ENCODE measurements at places on chromosomes 3 and 15.
A peak's percentile ranks its signal among the peaks of the same experiment; 100 is the strongest.

GRCh38 chr15:74193299-74193718 is 9.3 kb downstream of the STRA6 start:
- peak; percentile 38 for DNase-seq

DNA sequence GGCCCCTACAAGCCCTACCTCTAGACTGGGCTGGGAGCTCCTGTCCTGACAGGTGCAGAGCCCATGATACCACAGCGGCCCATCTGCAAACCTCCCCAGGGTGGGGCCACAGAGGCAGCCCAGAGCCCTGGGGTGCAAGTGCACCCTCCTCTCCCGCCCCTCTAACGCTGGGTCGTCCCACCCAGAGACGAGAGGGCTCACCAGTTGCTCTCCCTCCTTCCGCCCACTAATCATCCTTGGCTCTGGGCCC is 742 bp downstream of the TNK2 start:
- no peak for DNase-seq

- peak; percentile 63 for DNase-seq
These were observed 30.0 kb downstream of the CCNL1 start for GRCh38 chr3:157129803-157130466.

DNA sequence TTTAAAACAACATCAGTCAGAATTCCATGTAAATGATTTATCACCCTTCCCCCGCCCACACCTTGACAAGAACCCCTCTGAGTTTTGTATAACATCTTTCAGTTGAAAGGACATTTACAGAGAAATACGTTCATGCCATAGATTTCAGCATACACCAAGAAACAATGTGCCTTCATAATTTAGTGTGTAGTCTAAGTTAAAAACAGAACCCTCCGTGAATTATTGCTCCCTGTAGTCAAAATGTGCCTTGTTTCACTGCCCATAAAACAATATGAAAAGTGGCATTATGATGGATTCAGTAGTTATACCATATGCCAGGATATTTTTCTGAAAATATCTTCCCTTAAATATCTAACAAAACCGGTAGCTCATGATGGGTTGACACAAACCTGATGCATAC is 953.9 kb downstream of the GBE1 start:
- no peak for DNase-seq

GRCh38 chr3:159265705-159266104 is 463.9 kb downstream of the MFSD1 start:
- no peak for DNase-seq

GRCh38 chr15:79475306-79475705 is 43.2 kb downstream of the MINAR1 start:
- DNase-seq: no peak

- no peak for DNase-seq
These were observed 82.4 kb downstream of the CCNL1 start for GRCh38 chr3:157077565-157077991.

DNA sequence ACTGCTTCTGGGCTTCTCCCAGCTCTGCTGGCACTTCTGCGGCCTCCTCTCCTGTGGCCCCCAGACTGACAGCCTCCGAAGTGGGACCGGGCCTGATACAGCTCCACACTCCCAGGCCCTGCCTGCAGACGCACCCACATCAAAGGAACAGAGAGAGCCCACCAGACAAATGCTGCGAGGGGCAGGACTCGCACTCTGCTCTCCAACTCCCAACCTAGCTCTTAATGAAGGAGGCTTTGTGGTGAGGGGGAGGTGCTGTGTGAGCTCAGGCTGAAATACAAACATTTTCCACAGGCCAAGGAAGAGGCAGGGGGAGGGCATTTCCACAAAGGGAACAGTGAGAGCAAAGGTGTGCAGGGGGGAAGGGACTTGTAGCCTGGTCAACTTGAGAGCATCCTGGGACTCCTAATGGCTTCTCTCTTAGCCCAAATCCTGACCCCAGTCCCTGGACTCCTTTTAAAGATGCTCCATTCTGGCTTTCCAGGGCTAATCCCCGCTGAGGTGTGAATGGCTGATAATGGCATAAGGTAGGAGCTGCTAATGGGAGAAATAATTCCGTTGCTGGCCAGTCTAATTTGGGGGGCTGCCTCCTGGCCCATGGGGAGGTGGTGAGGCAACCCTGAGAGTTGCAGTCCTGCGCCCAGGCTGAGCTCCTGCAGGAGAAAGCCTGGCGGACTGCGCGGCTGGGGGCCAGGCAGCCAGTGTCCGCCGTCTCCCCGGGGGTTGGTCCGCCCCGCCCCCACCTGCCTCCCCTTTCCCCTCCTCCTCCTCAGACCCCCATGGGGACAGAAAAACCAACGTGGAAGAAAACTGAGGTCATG is 9.6 kb downstream of the LINGO1 start:
- no peak for DNase-seq

GRCh38 chr3:128497305-128498126 is 4.5 kb upstream of the GATA2 start:
- DNase-seq: peak; percentile 65

- no peak for DNase-seq
These were observed 10.6 kb upstream of the SLC9C1 start for GRCh38 chr3:112304611-112305010.

DNA sequence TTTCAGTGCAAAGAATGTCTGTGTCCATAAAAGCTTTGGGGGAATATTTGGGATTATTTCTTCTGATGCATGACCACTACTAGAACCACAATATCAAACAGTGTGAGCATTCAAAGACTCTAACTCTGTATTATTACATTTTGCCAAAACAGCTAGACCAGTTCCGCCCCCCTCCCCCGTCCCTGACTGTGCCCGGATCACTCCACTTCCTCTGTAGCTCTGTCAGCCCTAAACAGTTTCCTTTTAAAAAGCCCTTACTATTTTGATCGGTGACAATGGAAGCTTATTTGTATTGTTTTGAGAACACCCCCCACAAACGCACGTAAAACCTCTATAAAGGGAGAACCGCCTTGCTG is 36.6 kb upstream of the EPHB3 start:
- no peak for DNase-seq

DNA sequence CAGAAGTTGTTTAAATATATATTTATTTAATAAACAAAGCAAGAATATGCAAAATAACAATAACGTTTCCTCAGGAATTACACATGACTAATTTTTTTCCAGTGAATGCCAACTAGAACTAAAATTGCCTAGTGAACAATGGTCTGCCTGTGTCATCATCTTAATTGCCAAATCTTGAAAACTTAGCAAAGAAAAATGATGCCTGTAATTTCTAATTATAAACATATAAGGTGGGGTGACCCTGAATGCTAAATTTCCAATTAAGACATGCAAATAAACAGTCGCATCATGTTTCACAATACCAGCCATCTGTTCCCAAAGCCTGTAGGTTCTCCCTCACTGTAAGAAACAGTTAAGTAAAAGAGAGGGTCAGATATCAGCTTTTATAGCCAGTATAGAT is 67.6 kb upstream of the PLCL2 start:
- DNase-seq: no peak

DNA sequence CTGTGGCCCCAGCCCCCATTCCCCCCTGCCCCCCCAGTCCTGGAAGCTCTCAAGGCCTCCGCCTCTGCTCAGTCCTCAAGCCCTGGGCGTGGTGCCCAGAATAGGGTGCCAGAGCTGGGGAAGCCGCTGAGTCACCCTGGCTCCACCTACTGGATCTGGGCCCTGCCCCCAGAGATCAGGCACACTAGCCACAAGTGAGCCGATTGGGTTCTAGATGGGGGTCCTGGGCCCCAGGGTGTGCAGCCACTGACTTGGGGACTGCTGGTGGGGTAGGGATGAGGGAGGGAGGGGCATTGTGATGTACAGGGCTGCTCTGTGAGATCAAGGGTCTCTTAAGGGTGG is 5.7 kb downstream of the EIF4G1 start:
- peak; percentile 80 for DNase-seq

DNA sequence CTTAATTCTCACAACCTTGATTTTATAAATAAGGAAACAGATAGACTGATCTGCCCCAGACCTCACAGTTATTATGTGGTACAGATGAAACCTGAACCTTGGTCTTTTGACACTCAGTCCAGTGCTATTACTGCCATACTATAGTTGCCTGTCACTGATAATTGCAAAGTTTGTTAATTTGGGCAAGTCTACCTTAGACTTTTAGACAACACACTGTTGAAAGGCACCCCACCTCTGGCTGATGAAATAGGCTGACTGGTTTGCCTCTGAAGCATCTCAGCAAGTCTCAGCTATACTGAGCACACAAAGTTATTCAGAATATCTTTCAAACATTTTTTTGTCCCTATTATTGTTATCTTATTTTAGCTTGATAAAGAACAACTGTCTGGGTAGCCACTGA is 53.1 kb upstream of the MAP4 start:
- no peak for DNase-seq

GRCh38 chr3:128448491-128448890 is 18.2 kb downstream of the DNAJB8 start:
- no peak for DNase-seq

DNA sequence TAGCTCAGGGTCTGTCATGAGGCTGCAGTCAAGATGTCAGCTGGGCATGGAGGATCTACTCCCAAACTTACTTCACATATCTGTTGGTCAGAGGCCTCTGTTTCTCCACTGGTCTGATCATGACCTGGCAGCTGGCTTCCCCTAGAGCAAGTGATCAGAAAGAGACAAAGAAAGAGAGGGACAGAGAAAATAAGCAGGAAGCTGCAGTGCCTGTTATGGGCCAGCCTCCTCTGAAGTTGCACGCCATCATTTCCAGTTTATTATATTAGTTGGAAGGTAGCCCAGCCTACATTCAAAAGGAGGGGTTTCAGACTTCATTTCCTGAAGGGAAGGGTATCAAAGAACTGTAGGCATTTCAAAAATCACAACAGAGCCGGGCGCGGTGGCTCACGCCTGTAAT is 5.0 kb upstream of the RPP25 start:
- DNase-seq: no peak

GRCh38 chr15:52527911-52528563 is 643 bp downstream of the MYO5A start:
- DNase-seq: no peak
